ENCODE measurements at places on chromosomes 7 and 10. TPM values are rescaled to one million over a fixed set of nuclear protein-coding genes. Genes with fewer than 3 reads are reported as not detected.

GRCh38 chr7:85749696-85750453 is 563.0 kb upstream of the SEMA3D start:
- H3K4me1 ChIP-seq = no peaks in the 10 kb centered on the region
- no peaks in the 10 kb centered on the region for H3K27me3 ChIP-seq
- no peak overlapping the region for H3K27ac ChIP-seq
- no peak for DNase-seq

GRCh38 chr10:13100349-13101294 is 659 bp downstream of the OPTN start:
- peak overlapping the region; percentile 88 for H3K4me3 ChIP-seq
- H3K27ac ChIP-seq = peak overlapping the region; percentile 69
- no peaks in the 10 kb centered on the region for H3K27me3 ChIP-seq
- peaks cover 7% of the 10 kb centered on the region for H3K36me3 ChIP-seq
- peak; percentile 32 for DNase-seq
- H3K4me1 ChIP-seq = peaks cover 15% of the 10 kb centered on the region

DNA sequence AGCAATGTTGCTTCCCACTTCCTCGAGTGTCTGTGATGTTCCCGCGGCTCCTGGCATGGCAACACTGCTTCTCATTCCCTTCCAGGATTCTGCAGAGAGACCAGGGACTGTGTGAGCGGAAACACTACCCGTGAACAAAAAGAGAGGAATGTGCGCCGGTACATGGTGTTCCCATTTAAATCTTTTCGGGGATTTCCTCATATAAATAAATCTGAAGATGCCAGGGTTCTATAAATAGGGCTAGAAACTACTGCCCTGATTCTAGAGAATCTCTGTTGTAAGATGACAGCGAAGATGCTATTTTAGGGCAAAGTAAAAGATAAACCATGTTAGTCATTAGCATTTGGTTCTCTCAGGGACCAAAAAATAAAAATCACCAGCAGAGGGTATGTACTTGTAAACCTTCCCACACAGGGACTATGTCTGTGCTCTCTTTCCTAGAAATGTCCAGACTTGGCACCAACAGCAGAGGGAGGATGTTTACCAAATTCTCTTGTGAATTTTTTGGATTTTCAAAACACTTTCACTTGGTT is 92.2 kb upstream of the DDC start:
- H3K27ac ChIP-seq = no peak overlapping the region
- H3K36me3 ChIP-seq = no peaks in the 10 kb centered on the region
- H3K27me3 ChIP-seq = peaks cover 7% of the 10 kb centered on the region
- no peak for DNase-seq
- H3K4me3 ChIP-seq = no peak overlapping the region
- H3K4me1 ChIP-seq = peaks cover 38% of the 10 kb centered on the region

DNA sequence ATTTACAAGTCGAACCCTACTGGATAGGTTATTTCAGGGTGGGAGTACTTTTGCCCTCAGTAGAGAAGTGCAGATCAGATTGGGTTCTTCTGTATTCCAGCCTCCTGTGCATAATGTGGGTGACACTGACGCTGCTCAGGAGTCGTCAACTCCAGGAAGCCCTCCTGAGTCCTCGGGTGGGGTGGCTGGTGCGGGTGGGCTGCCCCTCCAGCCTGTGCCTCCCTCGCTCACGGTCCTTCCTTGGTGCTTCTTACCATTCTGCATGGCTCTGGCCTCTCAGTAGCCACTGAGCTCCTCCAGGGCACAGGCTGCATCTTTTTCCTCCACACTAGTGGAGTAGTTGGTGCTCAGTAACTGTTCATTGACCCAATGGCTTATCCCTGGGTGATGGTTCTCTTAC is 4.3 kb downstream of the CDH23 start:
- no peak for DNase-seq
- no peaks in the 10 kb centered on the region for H3K36me3 ChIP-seq
- H3K4me3 ChIP-seq = no peak overlapping the region
- H3K27me3 ChIP-seq = peaks cover 23% of the 10 kb centered on the region

- no peaks in the 10 kb centered on the region for H3K4me1 ChIP-seq
- H3K27ac ChIP-seq = no peak overlapping the region
- no peak overlapping the region for H3K4me3 ChIP-seq
- H3K27me3 ChIP-seq = peaks cover 22% of the 10 kb centered on the region
- no peak for DNase-seq
Observed at GRCh38 chr7:133165001-133165400, 83.1 kb upstream of the CHCHD3 start.

DNA sequence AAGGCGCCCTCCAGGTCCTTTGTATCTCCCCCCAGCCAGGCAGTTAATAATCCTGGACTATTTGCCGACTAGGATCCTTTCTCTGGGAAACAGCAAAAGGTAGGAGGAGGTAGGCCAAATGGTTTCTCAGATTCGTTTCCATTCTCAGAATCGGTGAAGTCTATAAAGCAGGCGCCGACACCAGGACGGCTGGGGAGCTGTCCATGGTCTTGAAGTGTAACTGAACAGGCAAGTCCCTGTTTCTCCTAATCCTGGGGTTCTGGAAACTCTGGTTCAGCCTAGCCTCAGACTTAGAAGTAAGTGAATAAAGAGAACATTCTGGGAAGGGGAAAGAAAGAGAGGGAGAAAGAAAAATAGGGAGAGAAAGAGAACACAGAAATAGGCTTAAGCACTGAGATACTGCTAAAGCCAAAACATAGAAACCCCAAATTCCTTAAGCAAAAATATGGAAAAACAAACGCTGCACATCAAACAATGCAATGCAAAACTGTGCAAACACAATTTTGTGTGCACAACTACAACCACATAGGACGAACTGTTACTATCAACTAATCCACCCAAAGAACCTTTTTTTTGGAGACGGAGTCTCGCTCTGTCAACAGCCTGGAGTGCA is 11.1 kb upstream of the INA start:
- H3K27me3 ChIP-seq = peaks cover 23% of the 10 kb centered on the region
- H3K4me1 ChIP-seq = no peaks in the 10 kb centered on the region
- no peak overlapping the region for H3K27ac ChIP-seq
- no peak for DNase-seq
- H3K36me3 ChIP-seq = no peaks in the 10 kb centered on the region

- H3K36me3 ChIP-seq = no peaks in the 10 kb centered on the region
- H3K27me3 ChIP-seq = peaks cover 14% of the 10 kb centered on the region
- H3K27ac ChIP-seq = no peak overlapping the region
- H3K4me1 ChIP-seq = no peaks in the 10 kb centered on the region
- DNase-seq = no peak
Observed at GRCh38 chr7:28774261-28774988, 183.7 kb downstream of the TRIL start.

- no peaks in the 10 kb centered on the region for H3K4me1 ChIP-seq
- H3K27ac ChIP-seq = no peak overlapping the region
- no peak for DNase-seq
- H3K4me3 ChIP-seq = no peak overlapping the region
Observed at GRCh38 chr10:44894691-44895090, 16.4 kb upstream of the TMEM72 start.

GRCh38 chr10:32205670-32206069 is 141.3 kb downstream of the EPC1 start:
- H3K27me3 ChIP-seq = peaks cover 3% of the 10 kb centered on the region
- DNase-seq = no peak
- no peak overlapping the region for H3K4me3 ChIP-seq
- H3K27ac ChIP-seq = no peak overlapping the region
- H3K36me3 ChIP-seq = no peaks in the 10 kb centered on the region

- H3K27ac ChIP-seq = no peak overlapping the region
- no peak overlapping the region for H3K4me3 ChIP-seq
- H3K27me3 ChIP-seq = peaks cover 28% of the 10 kb centered on the region
- no peaks in the 10 kb centered on the region for H3K4me1 ChIP-seq
- no peaks in the 10 kb centered on the region for H3K36me3 ChIP-seq
Observed at GRCh38 chr10:78787125-78787524, 281.6 kb upstream of the ZMIZ1 start.

DNA sequence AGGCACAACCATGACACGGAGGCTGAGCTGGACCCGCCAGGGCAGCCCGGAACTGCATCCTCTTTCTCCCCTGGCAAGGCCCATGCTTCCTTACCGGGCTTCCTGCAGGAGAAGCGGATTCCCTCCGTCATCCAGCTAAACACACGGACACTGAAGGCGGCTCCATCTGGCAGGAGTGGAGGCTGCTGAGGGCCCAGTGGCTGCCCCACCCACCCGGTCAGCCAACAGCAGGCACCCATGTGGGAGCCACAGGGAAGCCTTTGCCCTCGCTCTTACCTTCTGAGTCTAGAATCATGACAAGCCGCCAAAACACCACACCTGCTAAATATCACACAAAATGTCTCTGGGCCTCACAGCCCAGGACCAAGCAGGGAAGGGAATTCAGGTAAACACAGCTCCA is 321.6 kb upstream of the RNF32 start:
- no peak for DNase-seq
- no peaks in the 10 kb centered on the region for H3K4me1 ChIP-seq
- H3K4me3 ChIP-seq = no peak overlapping the region
- H3K36me3 ChIP-seq = no peaks in the 10 kb centered on the region
- no peaks in the 10 kb centered on the region for H3K27me3 ChIP-seq

Gene NRCAM
- total RNA-seq = 2.2 TPM

DNA sequence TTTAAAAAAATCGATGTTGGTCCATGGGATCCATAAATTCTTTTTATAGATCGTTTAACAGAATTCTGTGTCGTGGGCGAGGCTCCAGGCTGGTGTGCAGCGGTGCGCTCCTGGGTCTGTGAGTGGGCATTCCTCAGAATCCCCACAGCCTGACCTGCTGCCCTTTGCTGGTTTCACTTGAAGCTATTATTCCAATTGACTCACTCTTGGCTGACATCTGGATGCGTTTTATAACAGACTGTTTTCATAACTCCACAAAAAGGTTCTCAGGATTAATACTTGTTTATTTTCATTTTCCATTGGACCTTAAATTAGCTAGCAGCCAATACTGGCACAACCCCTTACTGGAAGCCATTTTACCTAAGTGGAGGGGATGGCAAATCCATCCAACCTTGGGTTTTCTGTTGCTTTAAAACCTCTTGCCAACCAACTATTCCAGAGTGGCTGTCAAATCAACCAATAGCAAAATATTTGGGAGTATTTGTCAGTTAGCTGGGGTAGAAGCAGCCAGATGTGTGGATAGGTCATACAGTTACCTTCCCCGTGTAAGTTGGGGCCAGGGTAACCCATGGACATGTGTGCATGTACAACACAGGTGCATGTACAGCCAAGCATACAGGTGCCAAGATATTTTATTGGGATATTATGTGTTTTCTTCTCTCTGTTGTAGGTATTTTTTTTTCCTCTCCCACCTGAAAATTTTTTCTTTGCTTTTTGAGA is 160.7 kb upstream of the ZNF32 start:
- no peaks in the 10 kb centered on the region for H3K27me3 ChIP-seq
- DNase-seq = no peak
- no peak overlapping the region for H3K27ac ChIP-seq

Gene TMEM213
- not detected for total RNA-seq

DNA sequence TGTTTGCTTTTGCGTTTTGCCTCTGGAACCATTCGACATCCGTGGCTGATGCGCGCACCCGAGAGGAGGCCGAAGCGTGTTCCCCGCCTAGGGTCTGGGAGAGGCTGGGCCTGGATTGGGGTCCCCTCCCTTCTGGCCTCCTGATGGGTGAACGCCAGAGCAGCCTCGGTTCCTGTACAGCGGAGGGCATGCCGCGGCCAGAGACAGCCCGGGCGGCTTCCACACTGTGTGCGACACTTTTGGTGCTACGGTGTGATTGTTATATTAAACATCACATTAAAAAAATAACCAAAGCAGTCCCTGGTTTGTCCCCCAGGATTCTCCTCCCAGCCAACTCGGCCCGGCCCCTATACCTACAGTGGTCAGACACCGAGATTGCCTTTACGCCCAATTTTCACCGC is 3.7 kb upstream of the HOXA7 start:
- H3K4me1 ChIP-seq = peaks cover 33% of the 10 kb centered on the region
- H3K27me3 ChIP-seq = peaks cover 74% of the 10 kb centered on the region
- H3K36me3 ChIP-seq = no peaks in the 10 kb centered on the region

Gene FAM25C
- not detected for total RNA-seq

- DNase-seq = no peak
- H3K4me1 ChIP-seq = peaks cover 21% of the 10 kb centered on the region
- H3K27ac ChIP-seq = no peak overlapping the region
- H3K27me3 ChIP-seq = no peaks in the 10 kb centered on the region
- peaks cover 37% of the 10 kb centered on the region for H3K36me3 ChIP-seq
- H3K4me3 ChIP-seq = no peak overlapping the region
Observed at GRCh38 chr7:131480384-131481315, 75.8 kb downstream of the PODXL start.

Gene MAT1A
- total RNA-seq = not detected

Gene CPED1
- 0.09 TPM for total RNA-seq

DNA sequence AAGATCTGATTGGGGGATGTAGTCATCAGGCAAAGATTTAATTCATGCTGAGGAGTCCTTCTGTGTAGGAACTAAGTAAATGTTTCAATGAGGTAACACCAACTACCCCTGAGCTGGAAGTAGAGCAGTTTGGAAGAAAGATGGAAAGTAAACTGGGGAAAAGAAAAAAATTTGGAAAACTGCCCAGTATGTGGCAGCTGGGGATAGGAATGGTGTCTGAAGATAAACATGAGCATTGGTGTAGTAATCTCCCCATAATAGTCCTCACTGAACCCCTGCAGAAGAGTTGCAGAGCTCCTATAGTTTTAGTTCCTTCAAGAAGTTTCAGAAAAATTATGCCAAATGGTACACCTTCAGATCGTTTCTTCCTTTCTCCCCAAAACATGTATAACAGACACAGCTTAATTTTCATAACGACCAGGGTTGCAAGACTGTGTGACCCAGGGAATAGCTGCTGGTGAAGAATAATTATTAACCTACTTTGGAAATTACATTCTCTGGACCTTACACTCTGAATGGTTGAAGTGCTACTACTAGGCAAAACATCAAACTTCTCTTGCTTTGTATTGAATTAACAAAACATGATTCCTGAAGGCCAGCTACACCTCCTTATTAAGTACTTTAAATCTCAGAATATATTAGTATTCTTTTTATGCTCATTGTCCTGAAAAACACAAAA is 446.4 kb upstream of the NRG3 start:
- H3K4me3 ChIP-seq = no peak overlapping the region
- no peaks in the 10 kb centered on the region for H3K4me1 ChIP-seq
- DNase-seq = no peak

DNA sequence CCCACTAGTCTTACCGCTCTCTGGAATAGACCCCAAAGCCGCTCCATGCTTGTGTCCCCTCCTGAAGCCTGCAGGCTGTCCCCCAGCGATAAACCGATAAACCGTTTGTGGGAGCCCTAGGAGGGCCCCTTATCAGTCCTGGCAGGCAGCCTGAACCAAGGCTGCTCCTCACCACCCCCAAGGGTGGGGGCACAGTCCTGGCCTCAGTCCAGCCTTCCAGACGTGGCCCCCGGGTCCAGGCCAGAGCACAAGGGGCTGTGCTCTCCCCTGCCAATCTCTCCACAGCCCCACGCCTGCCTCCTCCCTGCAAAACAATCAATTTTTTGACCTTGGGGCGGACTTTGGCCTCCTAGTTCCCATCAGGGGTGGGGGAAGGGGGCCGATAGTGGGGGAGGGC is at the start of gene TFR2:
Gene TFR2, minus strand, starts transcription at position 90 of the 397 bp plus-strand sequence. Its CDS starts 43 bp downstream, at position 47.
- no peak within 1 kb of the TSS for H3K27ac ChIP-seq
- H3K36me3 ChIP-seq = no peaks in the 10 kb centered on the region
- H3K4me3 ChIP-seq = no peak within 1 kb of the TSS
- DNase-seq = no peak

Gene SPDYE9
- total RNA-seq = not detected
